ENCODE measurements at places on chromosomes 13 and 19.

DNA sequence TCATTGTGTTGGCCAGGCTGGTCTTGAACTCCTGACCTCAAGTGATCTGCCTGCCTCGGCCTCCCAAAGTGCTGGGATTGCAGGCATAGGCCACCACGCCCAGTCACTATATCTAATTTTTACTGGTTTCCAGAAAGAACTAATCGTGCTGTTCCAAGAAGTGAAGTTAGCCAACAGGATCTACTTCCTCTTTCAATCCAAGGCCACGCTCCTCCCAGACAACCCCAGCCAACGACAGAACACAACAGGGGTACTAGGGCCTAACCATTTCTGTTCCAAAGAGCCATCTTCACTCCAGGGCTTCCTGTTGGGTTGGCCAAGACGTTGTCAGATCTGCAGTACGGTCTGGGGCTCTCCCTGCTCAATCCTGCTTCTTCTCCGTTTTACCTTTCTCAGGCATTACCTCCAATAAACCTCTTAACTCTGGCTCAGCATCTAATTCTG is 7.0 kb upstream of the LSM14A start:
- DNase-seq = no peak

DNA sequence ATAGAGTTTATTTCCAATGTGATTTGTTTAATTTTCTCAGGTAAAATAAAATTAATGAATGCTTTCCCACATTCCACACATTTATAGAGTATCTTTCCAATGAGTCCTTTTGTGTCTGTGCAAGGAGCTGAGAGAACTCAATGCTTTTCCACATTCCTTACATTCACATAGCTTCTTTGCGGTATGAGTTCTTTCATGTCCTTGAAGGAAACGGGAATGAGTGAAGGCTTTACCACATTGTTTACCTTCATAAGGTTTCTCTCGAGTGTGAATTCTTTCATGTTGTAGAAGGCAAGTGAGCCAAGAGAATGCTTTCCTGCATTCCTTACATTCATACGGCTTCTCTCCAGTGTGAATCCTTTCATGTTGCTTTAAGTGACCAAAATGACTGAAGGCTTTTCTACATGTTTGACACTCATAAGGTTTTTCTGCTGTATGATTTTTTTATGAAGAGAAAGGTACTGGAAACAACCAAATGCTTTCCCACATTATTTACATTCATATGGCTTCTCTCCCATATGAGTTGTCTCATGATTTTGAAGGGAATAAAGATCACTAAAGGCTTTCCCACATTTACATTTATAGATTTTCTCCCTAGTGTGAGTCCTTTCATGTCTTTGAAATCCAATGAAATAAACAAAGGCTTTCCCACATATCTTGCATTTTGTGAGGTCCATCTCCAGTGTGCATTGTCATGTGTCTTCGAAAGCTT is 14.4 kb upstream of the ZNF442 start:
- DNase-seq = no peak

DNA sequence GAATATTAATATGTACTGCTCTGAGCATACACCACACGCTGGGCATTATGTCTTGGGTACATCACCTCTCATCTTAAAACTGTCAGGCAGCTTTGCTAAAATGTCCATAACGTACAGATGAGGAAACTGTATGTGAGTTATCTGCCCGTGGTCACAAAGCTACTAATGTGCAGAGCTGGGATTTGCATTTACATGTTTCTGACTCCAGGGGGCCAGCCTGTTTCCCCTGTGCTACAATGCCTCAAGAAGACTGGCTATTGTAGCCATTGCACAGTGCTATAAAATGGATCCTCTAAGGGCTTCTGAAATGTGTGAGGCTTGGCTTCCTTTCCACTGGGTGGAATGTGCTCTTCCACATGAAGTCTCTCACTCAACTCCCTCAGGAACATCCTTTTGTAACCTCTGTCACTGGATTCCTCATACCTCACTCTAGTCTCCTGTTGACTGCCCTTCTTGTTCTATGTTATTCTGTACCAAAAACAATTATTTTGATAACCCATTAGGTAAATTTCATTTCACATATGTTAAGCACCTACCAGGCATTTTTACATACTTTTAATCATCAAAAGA is 95.6 kb upstream of the HTR2A start:
- no peak for DNase-seq

- no peak for DNase-seq
These were observed 26.3 kb upstream of the UQCRFS1 start for GRCh38 chr19:29239213-29239776.

GRCh38 chr19:49999371-50000010 is 25.7 kb downstream of the VRK3 start:
- DNase-seq = no peak

- no peak for DNase-seq
These were observed 34.3 kb downstream of the SERP2 start for GRCh38 chr13:44407891-44408290.

GRCh38 chr19:36436531-36436930 is 18.1 kb upstream of the ZFP82 start:
- DNase-seq = no peak

DNA sequence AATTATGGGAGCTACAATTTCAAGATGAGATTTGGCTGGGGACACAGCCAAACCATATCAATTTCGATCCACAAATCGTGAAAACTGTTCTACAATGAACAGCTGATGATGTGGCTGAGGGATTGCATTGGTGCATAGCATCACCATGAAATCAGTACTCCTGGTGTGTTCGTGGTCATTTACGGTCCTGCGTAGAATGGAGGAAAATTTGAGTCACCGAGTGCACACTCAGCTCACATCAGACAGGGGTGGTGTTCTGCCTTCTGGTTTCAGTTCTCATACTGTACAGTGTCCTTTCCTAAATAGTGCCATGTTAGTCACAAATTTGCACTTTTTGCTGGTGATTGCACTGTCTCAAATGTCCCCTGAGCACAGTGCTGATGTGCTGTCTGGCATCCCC is 39.2 kb downstream of the MYH14 start:
- no peak for DNase-seq

- peak; percentile 18 for DNase-seq
These were observed 41.8 kb downstream of the MBD3L2B start for GRCh38 chr19:6979399-6979798.

DNA sequence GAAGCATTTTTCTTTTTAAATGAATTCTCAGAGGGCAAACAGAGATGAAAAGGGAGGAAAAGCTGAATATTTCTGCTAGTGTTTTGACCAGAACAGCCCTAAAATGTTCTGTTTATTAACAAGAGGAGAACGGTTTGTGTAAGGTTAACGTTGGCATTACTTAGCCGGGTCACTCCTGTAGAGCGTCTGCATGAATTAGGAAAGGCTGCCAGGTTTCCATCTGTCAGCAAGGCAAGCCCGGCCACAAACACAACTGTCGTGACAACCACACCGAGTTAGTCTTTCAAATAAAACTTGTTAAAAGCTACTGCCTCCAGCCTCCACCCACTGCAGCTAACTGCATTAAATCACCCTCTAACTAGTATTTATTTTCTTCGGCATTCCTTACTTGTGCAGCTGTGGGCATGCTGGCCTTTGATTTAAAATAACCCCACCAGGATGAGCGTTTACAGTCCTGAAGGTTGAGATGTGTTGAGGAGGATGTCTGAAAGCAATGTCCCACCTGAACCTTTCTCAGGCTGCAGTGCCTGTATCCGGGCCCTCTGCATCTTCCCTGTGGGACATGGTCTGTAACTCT is 527.9 kb downstream of the FGF9 start:
- DNase-seq = no peak

DNA sequence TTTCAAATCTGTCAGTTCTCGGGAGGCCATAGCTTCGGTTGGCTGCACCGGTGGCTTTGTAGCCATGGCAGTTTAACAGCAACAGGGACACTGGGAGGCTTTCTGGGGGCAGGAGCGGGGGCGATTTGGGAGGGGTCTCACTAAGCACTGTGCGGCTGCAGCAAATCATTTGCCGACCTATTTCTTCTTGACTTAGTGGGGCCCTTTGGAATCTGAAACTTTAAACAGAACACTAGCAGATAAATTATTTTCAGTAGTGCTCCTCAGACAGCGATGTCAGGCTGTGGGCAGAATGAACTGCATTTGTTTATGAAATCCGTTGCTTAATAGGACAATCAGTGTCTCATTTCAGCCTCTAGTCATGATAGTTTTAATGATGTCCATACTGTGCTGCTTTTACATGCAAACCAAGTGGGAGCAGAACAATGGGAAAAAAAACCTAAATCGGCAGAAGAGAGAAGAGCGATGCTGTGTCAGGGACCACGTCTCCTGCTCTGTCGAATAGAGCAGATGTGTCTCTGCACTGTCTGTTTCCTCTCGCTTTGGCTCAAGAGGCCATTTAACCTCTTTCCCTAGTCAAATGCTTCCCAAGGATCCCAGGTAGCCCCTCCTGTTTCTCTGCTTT is 211.9 kb downstream of the OLFM4 start:
- no peak for DNase-seq

DNA sequence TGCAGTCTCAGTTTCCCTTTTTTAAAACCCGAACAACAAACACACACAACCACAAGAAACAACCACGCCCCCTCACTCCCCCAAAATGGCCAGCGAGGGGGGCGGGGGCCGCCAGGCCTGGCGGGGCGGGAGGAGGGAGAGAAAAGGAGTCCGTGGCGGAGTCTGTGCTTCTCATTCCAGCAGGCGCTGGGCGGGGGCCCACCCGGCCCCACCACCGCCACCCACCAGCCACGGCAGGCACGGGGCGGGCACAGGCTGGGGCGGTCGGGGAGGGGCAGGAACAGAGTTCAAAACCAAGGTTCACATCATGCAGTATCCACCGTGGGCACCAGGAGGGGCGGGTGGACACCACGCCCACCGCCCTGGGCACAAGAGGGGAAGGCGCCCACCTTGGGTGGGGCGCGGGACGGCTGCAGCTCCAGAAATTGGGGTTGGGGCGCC is 12.9 kb downstream of the DPF1 start:
- DNase-seq = no peak

- DNase-seq = no peak
These were observed 83.2 kb upstream of the WASF3 start for GRCh38 chr13:26474286-26474685.

DNA sequence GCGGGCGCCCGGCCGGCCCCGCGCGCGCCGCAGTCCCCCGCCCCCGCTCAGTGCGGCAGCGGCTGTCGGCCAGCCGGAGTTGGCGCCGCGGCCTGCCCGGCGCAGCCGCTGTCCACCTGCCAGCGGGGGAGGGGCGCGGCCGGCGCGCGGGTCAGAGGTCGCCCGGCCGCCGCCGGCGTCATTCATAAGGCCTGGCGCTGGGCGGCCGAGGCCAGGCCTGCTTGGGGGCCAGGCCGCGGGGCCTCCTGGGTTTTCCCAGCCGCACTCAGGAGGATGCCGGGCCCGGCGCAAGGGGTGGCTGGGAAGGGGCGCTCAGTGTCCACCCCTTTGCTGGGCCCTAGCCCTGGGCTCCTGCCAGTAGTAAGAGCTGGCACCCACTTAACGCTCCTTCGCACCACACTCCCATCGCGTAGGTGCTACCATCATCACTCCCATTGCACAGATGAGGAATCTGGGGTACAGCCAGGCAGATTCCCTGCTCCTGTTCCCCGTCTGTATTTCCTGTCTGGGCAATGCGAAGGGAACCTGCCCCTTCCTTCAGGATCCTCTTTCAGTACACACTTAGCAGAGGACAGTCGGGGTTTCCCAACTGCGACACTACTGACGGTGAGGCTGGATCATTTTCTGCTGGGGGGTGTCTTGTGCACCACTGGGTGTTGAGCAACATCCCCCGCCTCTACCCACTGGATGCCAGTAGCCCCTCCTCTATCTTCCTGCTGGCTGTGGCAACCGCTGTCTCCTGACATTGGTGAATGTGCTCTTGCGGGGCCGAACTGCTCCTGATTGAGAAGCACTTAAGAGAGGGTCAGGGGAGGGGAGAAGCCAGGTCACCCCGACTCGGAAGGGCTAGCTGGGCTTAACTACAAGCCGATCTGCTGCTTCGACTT is 846 bp upstream of the PRKACA start:
- DNase-seq = peak; percentile 40

- no peak for DNase-seq
These were observed 21.9 kb downstream of the ZNF382 start for GRCh38 chr19:36627057-36627456.
